ENCODE measurements at places on chromosomes 11 and 22.

GRCh38 chr22:39534591-39535356, 2.2 kb upstream of the RPS19BP1 start:
- peak; percentile 22 for ATAC-seq

DNA sequence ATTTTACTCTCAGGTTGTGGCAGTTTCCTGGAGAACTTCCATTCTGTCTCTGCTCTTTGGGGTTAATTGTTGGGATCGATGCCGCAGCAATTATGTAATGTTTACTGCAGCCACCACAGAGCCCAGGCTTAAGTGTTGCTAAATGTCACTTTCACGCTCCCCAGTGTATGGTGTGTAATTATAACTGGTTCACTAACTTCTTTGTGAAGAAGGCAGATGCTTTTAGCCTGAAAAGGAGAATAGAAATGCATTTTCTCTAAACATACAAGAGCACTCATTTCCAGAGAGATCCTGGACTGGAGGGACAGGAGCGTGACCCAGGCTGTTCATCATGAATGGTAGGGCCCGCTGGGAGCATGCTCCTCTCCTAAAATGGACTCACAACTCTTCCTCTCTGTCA, 132.2 kb upstream of the PLET1 start:
- ATAC-seq, result peak; percentile 92

- no peak for ATAC-seq
These were observed 65.5 kb downstream of the APOL1 start for GRCh38 chr22:36318442-36318841.

GRCh38 chr22:45284705-45285262, at the start of gene UPK3A:
TSS of gene UPK3A (plus strand) at chr22:45284949. CDS start at chr22:45285014, 65 bp downstream.
- peak; percentile 86 for ATAC-seq

- ATAC-seq, result no peak
These were observed 13.0 kb downstream of the JHY start for GRCh38 chr11:122895563-122895962.

- ATAC-seq, result no peak
These were observed 1152.4 kb downstream of the LRRC4C start for GRCh38 chr11:40306938-40307548.

DNA sequence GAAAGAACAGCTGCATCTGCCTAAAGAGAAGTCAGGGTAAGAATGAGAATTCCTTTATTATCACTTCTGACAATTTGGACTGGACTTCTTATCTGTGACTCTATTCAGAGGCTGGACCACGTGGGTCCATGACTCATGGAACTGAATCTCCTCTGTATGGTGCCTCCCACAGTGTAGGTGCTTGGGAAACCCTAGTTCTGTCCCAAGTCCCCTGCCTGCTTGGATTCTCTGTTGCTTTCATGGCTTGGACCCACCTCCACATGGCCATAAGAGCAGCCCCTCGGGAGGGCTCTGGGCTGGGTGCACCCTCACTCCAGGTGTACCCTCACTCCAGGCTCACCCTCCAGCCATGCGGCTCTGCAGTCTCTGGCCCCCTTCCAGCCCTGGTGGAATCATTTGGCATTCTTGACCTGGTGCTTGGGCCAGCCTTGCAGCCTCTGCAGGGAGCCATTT, 153.4 kb downstream of the CACNA1I start:
- peak; percentile 30 for ATAC-seq

GRCh38 chr11:65559951-65560537, 1.9 kb upstream of the LTBP3 start:
- ATAC-seq, result no peak

- ATAC-seq, result no peak
These were observed 555.2 kb downstream of the SOX6 start for GRCh38 chr11:15801126-15801525.

GRCh38 chr11:130849215-130849568, 67.1 kb downstream of the SNX19 start:
- ATAC-seq, result no peak

Data from motor neuron (in vitro differentiated cells).